ENCODE measurements at places on chromosomes 5 and 9.

DNA sequence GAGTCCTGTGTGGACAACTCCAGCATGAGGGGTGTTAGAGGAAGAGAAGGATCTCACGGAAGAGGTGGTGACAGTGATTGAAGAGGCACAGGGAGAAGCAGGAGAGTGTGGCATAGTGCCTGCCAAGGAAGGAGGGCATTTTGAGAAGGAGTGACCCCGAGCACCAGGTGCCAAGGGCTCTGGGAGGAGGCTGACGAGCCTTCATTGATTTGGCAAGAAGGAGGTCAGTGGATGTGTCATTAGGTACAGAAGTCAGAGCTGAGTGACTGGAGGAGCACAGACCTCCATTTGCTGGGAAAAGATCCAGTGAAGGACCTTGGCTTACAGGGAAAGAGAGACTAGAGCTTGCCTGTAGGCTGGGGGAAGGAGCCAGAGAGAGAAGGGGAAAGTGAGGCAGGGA lies 70.3 kb upstream of the ANGPTL2 start:
- DNase-seq: no peak

- DNase-seq: no peak
Observed at GRCh38 chr5:5188376-5189050, 48.4 kb downstream of the ADAMTS16 start.

- DNase-seq: no peak
Observed at GRCh38 chr5:131436081-131436480, 172.2 kb downstream of the CDC42SE2 start.

DNA sequence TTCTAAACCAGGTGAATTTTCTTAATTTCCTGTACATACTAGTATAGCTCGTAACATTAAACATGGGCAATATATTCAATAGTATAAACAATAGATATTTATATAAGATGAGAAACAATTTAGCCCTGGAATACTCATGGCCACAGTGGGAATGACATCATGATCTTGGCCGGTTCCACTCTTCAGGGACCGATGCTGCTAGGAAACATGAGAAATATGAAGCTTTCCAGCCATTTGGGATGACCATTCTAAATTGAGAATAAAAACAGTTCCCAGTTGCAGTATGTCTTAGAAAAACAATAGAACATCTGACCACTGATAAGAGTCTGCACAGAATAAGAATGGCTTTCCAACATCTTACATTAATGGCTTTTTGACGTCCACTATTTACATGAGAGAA lies 33.3 kb upstream of the SLCO6A1 start:
- DNase-seq: no peak

- no peak for DNase-seq
Observed at GRCh38 chr5:130138406-130139045, 234.3 kb downstream of the CHSY3 start.
